CD4-positive, alpha-beta T cell (primary cell): ENCODE measurements at places on chromosomes 16 and 17.

DNA sequence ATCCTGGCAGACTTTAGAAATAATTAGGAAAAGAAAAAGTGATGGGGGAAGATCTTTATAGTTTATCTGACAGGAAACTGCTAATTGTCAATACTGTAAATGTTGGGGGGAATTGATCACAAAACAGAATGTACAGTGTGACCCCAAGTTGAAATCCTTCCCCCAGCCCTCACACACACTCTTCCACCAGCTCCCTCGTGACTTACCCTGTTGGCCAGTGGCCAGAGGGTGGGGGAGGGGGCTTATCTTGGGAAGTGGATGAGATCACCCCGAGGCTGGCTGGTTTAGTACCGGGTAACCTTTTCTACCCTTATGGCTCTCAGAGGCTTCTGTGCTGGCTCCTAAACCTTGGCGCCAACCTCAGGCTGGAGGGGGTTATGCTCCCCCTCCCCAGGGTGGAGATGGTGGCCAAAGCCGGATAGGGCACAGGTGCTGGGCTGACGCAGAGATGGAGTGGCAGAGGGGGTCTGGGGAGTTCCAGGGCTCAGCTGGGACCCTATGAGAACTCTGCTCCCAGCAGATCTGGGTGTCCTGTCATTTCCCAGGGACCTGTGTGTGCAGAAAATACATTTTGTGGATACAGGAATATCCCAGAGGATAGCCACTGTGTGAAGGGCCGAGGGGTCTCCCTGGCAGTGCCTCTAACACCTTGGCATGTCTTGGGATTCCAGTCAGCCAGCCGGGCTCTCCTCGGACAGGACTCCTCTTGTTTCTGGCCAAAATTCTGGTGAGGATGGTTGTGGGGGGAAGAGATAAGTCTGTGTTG is 18.6 kb downstream of the CDH16 start:
- no peaks in the 10 kb centered on the region for H3K27me3 ChIP-seq
- DNase-seq, result no peak
- no peak overlapping the region for H3K4me3 ChIP-seq
- no peak overlapping the region for H3K27ac ChIP-seq
- H3K4me1 ChIP-seq, result peaks cover 3% of the 10 kb centered on the region
- no peaks in the 10 kb centered on the region for H3K36me3 ChIP-seq

DNA sequence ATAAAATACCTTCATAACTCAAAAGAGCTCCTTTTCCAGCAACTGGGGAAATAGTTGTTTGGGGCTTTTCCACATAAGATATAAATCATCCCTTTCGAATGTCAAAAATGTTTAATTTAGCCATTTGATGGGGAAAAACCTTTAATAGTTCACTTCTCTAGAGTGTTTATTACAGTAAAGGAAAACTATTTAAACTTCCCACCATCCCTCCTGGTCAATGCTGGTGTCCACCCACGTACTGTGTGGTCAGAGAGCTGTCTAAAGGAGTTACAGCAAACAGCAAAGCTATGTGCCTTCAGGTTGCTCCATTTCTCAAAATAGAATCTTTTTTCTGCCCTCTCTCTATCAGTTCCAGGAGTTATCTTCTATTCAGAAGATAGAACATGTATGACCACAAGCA is 33.5 kb downstream of the KANSL1 start:
- no peak for DNase-seq
- H3K27me3 ChIP-seq, result no peaks in the 10 kb centered on the region
- no peak overlapping the region for H3K27ac ChIP-seq
- H3K4me1 ChIP-seq, result peaks cover 55% of the 10 kb centered on the region
- peaks cover 5% of the 10 kb centered on the region for H3K36me3 ChIP-seq

DNA sequence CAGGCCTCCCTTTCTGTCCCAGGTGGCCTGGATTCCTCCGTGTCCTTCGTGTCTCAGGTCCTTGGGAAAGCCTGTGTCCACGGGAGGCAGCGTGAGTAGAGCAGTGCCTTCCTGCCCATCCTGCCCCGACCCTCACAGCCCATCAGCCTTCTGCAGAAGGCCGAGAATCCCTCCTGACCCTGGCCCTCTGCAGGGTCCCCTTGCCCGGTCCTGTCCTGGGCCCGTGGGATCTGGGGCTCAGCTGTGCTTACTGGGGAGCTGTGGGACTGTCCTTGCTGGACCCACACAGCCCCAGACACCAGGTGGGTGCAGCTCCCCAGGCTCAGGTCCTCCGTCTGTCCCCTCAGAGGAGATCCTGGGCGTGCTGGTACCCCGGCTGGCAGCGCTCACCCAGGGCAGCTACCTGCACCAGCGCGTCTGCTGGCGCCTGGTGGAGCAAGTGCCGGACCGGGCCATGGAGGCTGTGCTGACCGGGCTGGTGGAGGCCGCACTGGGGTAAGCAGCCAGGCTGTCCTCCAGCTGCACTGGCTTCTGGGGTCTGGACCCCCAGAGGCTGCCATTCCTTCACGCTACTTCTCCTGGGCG is 3.9 kb downstream of the TELO2 start:
- H3K4me1 ChIP-seq, result peaks cover 26% of the 10 kb centered on the region
- no peak overlapping the region for H3K27ac ChIP-seq
- no peak for DNase-seq
- H3K36me3 ChIP-seq, result peaks cover 52% of the 10 kb centered on the region

DNA sequence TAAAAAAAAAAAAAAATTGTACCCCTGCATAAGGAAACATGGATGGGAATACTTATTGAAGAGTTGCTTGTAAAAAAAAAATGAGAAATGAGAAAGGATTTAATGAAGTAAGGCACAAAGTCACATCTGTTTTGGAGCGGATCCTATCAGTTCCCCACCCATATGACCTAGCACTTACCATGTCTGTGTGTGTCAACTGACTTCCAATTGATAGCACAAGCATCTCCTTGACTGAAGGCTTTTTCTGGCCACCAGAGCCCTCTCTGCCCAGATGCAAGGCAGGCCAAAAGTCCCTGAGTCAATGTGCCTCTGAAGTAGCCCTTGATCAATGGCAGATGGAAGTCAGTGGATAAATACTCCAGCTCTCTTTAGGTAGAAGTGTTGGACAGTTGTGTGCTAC is 13.4 kb upstream of the NLK start:
- H3K4me3 ChIP-seq, result no peak overlapping the region
- no peak overlapping the region for H3K27ac ChIP-seq
- no peaks in the 10 kb centered on the region for H3K27me3 ChIP-seq
- DNase-seq, result no peak
- H3K4me1 ChIP-seq, result no peaks in the 10 kb centered on the region

DNA sequence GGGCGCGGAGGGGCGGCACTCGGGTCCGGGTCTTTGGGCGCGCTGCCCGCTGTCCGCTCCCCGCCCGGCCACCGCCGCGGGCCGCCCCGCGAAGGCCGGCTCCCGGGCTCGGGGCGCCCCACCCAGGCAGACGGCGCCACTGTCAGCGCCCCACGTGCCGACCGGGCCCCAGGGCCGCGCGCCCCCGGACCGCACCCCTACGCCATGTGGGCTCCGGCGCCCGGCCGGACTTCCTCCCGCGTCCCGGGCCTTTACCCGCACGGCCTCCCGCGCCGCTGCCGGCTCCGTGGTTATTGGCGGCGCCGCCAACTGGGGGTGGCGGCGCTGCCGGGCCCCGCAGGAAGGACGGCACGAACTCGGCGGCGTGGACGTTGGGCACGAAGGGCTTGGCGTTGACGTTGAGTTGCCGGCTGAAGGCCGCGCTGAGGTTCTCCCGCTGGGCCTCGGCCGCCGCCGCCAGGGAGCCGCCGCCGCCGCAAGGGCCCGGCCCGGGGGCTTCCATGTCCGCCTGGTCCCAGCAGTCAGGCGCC is 577 bp downstream of the GSPT1 start:
- H3K27me3 ChIP-seq, result peaks cover 2% of the 10 kb centered on the region
- no peaks in the 10 kb centered on the region for H3K36me3 ChIP-seq
- no peak for DNase-seq

- no peak overlapping the region for H3K27ac ChIP-seq
- H3K27me3 ChIP-seq, result no peaks in the 10 kb centered on the region
- H3K4me1 ChIP-seq, result peaks cover 21% of the 10 kb centered on the region
- H3K36me3 ChIP-seq, result no peaks in the 10 kb centered on the region
- no peak overlapping the region for H3K4me3 ChIP-seq
- DNase-seq, result no peak
These were observed 15.2 kb upstream of the DOK4 start for GRCh38 chr16:57501492-57501891.

- no peaks in the 10 kb centered on the region for H3K4me1 ChIP-seq
- H3K27ac ChIP-seq, result no peak overlapping the region
- H3K4me3 ChIP-seq, result no peak overlapping the region
- H3K27me3 ChIP-seq, result no peaks in the 10 kb centered on the region
- no peak for DNase-seq
These were observed 415.0 kb upstream of the XYLT1 start for GRCh38 chr16:17885659-17886207.

GRCh38 chr17:67290711-67291291 is 45.8 kb upstream of the HELZ start:
- H3K27ac ChIP-seq, result no peak overlapping the region
- H3K36me3 ChIP-seq, result no peaks in the 10 kb centered on the region
- no peak overlapping the region for H3K4me3 ChIP-seq
- peaks cover 10% of the 10 kb centered on the region for H3K4me1 ChIP-seq
